ENCODE measurements at places on chromosomes 2 and 18.

- no peak for DNase-seq
Observed at GRCh38 chr2:17010104-17010503, 344.5 kb upstream of the CYRIA start.

DNA sequence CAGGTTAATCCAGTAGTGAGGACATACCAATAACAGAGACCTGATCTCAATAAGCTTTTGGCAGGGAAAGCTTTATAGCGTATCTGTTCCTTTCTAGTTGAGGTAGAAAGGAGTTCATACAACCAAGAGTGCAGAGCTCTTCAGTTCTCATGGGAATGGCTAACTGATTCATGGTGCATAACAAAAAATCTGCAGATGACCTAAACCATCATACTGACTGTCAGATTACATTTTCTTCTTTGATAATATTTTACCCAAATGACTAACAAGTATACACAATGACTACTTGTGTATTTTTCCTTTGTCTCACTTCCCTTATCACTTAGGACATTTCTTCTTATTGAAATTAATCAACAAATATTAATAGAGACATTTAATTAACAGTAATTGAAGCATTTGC, 140.0 kb upstream of the SERTAD2 start:
- DNase-seq = no peak

GRCh38 chr18:33350256-33350655, 90.3 kb downstream of the CCDC178 start:
- no peak for DNase-seq

- DNase-seq = peak; percentile 24
Observed at GRCh38 chr2:138829326-138829919, 49.2 kb upstream of the NXPH2 start.
